ENCODE measurements at places on chromosomes 7 and 10. TPM values are rescaled to one million over a fixed set of nuclear protein-coding genes. Genes with fewer than 3 reads are reported as not detected.
A peak's percentile ranks its signal among the peaks of the same experiment; 100 is the strongest.

- DNase-seq: no peak
Measured at GRCh38 chr10:79982362-79982800, 33.5 kb upstream of the SFTPD start.

- DNase-seq: no peak
Measured at GRCh38 chr10:87931836-87932230, 68.4 kb downstream of the PTEN start.

DNA sequence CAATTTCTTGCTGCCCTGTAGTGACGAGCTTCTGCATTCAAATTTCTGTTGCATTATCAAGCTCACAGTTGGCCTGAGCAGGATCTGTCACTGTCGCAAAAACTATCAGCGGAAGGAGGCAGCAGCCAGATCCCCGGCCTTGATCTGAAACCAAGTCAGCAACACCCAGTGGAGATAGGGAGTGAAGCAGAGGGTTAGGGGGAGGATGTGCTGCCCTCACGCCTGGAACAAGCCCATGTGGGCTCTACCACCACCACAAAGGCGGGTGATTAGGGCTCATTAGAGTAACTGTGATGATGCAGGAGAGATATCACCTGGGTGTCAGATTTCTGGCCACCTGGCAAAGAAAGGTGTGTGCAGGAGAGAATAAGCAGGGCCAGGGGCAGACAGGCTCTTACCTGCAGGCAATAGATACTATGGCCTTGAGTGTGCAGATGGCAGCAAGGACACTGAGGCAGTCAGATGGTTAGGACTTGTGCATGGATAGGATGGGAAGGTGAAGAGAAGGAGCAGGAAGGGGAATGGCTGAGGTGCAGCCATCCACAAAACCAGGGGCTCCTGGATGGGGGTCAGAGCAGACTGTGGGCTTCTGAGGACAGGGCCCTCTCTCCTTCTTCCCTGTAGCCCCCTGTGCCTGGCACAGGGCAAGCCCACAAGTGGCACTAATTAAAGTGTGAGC, 417.3 kb downstream of the RPS24 start:
- DNase-seq: no peak

DNA sequence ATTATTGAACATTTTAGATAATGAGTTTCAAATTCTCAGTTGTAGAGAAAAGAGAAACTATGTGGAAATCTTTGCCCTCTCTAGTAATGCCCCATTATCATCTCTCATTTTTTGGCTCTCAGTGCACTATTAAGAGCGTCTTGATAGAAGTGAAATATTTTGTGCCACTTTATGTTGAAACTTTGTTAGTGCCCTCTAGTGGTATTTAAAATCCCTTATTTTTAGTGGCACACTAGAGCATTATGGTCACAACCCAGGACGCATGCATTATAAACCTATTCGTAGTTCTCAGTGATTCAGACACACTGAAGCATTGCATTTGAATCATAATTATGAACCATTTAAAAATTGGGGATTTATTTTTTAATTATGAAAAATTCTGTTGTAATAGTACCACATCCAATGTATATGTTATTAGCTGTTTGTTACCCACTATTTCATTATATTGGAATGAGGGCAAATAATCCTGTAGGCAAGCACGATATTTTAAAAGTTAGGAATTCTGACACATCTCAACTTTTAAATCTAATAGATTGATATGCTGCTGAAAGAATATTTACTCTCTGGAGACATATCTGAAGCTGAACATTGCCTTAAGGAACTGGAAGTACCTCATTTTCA, 21.9 kb downstream of the PDCD4 start:
- no peak for DNase-seq

- DNase-seq: no peak
Measured at GRCh38 chr10:96973809-96974747, 142.0 kb downstream of the LCOR start.

- no peak for DNase-seq
Measured at GRCh38 chr10:88828310-88828709, 23.3 kb downstream of the ANKRD22 start.

DNA sequence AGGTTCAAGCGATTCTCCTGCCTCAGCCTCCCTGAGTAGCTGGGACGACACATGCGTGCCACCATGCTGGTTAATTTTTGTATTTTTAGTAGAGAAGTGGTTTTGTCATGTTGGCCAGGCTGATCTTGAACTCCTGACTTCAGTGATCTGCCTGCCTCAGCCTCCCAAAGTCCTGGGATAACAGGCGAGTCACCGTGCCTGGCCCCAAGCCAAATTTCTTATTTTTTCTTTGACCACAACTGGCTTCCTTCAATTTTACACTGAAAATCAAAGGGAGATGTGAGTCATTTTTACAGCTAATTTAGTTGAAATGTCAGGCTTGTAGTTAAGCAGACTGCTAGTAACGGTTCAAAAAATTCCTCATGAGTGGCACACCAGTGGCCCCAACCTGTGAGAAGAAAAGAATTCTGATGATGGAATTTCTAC, 7.8 kb downstream of the RNF216 start:
- DNase-seq: peak; percentile 63

- no peak for DNase-seq
Measured at GRCh38 chr7:26865094-26865388, 651 bp upstream of the SKAP2 start.

DNA sequence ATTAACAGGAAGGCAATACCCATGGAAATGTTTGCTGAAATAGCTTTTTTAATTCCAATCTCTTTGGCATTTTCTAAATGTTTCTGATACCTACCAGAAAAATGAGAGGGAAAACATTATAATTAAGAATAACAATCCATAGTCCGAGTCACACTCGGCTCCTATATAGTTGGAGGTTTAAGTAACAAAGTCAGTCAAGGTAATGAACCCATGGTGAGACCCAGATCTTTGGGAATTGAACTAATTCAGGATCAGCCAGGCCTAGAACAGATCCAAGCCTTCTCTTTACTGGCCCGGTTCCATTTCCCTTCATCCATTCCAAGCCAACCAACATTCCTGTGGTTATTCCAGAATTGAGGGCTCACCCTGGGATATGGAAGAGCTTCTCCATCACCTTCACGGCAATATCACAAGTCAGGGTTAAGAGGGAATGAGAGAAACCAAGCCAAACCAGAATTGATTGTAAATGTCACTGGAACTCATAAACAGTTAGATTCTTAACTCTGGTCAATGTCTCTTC, 28.3 kb downstream of the ABCB4 start:
- DNase-seq: no peak

GRCh38 chr10:36606234-36606839, 519.1 kb upstream of the ANKRD30A start:
- no peak for DNase-seq

DNA sequence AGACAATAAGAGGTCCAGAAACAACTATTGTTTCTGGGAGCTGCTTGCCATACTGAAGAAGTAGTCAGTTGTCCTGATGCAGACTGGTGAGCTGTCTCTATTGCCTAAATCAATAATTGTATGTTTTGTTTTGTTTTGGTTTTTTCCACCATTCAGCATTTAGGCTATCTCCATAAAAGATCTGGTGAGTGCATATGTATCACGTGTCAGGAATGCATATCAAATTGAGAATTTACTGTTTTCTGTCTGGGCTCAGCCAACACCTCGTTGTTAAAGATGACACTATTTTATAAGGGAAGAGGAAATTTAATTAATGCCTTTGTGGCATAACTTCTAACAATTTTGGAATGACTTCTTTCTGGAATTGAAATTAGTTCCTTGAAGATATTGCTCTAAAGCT, 66.2 kb downstream of the SORCS1 start:
- DNase-seq: no peak

DNA sequence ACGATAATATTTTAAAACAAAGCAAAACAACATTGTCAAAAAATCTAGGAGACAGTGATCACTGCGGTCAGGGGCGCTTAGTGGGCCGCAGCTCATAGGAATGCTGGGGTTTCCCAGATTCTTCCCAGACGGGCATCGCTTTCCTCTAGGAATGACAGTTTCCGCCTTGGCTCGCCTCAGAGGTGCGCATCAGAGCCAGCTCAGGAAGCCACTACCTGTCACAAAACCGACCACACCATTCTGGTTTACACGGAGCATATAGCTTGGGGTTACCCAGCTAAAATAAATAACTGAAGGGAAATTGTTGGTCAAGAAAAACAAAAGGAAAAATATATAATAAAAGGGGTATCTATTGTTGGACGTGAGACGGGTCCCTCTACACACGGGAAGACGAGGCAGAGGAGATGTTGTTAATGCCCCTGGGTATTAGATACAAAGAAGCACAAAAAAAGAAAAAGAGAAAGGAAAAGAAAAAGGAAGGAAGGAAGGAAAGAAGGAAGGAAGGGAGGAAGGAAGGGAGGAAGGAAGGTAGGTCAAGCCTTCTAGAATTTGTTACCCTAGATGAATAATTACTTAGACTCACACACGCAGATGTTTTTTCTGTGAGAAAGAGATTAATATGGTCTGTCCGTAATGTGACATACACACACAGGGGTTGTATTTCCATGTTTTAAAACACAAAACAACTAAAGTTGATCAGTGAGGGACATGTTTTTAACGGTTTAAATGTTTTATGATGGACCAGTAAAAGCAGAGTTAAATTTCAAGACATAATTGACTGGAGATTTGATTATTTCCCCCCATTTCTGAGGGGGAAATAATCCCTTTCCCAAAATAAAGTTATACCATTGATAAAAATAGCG, 292.4 kb upstream of the NFE2L3 start:
- DNase-seq: no peak

GRCh38 chr7:2049782-2050510, 182.8 kb downstream of the MAD1L1 start:
- peak; percentile 45 for DNase-seq

SEMA3D gene
- not detected for total RNA-seq

RNLS gene
- 4.0 TPM for total RNA-seq

STAMBPL1 gene
- total RNA-seq: 28.4 TPM
